ENCODE measurements at places on chromosomes 2 and 18. TPM values are rescaled to one million over a fixed set of nuclear protein-coding genes. Genes with fewer than 3 reads are reported as not detected.

The ZBTB14 gene
- 16.3 TPM for total RNA-seq

The SPHKAP gene
- total RNA-seq = not detected

The B3GNT7 gene
- 0.72 TPM for total RNA-seq

The ABCB11 gene
- under 0.01 TPM for total RNA-seq

The GREB1L gene
- total RNA-seq = 0.36 TPM

The SLC14A1 gene
- 136 TPM for total RNA-seq

- no peak overlapping the region for H3K4me3 ChIP-seq
- no peaks in the 10 kb centered on the region for H3K36me3 ChIP-seq
- DNase-seq = peak; percentile 88
These were observed 6.4 kb upstream of the SP9 start for GRCh38 chr2:174328114-174328960.

DNA sequence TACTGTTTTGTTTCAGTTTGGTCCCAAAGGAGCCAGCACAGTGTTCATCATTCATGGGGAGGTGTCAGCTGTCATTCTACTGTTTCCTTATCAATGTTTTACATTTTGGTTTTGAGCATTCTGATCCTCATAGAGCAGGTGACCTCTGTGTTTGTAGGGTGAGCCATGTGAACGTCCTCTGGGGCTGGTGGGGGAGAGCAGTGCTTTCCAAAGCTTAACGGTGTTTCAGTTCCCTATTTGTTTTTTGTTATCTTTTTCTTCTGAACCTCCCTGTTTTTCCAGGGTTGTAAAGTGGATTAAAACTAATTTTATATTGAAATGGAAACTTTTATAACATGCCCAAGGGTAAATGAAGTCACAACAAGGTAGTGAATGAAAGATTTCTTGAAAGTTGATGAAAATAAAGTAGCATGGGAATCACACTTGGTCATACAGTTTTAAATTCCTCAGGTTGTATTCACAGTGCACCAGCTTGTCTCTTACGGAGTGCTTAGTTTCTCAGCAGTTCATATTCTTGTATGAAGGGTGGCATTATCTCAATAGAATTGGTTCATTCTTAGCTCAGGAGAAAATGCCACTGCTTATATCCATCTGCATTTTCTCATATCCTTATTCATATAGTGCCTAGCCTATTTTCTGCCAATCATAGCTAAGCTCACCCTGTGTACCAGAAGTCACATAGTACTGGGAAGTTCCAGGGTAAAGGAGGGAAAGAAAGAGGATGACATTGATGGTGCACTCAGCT, 54.5 kb downstream of the MAP4K4 start:
- H3K36me3 ChIP-seq = no peaks in the 10 kb centered on the region
- peak overlapping the region; percentile 14 for H3K4me3 ChIP-seq
- peaks cover 61% of the 10 kb centered on the region for H3K4me1 ChIP-seq
- H3K27ac ChIP-seq = peak overlapping the region; percentile 78
- DNase-seq = no peak
- H3K27me3 ChIP-seq = no peaks in the 10 kb centered on the region

DNA sequence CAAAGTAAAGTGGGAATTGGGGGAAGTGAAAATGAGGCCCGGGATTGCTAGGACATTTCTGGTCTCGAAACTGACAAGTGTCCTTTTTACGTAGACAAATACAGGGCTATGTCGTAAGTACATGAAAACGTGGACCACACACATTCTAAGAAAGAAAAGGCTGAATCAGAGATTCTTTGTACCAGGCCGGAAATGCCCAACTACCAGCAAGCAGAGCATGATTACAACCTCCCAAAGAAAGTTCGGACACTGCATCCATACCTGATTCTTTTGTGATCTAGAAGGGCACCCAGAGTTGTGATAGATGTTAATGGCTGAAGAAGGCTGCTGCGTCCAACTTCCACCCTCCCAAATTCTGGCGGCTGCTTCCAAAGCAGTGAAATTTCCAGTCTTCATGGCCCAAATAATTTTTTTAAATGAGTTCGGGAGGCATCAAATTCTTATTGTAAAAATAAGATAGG, 1.7 kb downstream of the RBMS1 start:
- H3K27ac ChIP-seq = peak overlapping the region; percentile 92

DNA sequence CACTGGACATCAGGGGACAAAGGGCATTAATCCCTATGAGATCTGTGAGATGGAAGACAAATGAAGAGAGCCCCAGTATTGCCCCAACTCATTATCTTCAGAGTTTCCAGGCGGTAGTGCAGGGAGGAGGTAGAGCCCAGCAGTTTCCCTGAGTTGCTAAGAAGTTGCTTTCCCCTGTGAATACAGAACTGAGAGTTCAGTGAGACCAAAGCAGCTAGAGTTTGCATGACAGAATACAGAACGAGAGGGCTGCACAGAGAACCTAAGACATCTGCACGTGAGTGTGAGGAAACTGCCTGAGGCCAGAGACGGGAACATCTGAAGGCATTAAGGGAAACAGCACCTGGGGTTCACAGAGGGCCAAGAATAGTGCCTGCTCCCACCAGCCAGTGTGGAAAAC, 18.1 kb upstream of the PGAP1 start:
- no peaks in the 10 kb centered on the region for H3K36me3 ChIP-seq
- H3K27me3 ChIP-seq = no peaks in the 10 kb centered on the region
- H3K4me3 ChIP-seq = no peak overlapping the region
- no peak overlapping the region for H3K27ac ChIP-seq

DNA sequence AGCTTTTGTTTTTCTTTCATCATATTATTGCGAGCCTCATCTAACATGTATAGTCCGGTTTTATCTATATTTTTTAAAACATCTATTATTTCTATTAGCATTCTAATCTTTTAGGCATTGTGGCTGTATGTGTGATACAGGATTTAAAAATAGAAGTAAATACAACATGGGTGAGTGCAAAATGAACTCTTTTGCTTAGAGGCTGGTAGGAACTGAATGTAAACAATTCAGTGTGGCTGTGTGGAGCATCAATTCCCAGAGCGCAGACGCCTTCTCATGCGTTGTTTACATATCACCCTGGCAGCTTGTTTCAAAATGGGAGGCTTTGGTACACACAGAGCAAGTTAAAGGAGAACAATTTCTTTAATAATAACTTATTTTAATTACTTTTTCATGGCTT, 836 bp downstream of the DTNA start:
- H3K27me3 ChIP-seq = no peaks in the 10 kb centered on the region
- H3K4me1 ChIP-seq = peaks cover 44% of the 10 kb centered on the region
- DNase-seq = no peak
- peak overlapping the region; percentile 95 for H3K27ac ChIP-seq
- no peaks in the 10 kb centered on the region for H3K36me3 ChIP-seq
- peak overlapping the region; percentile 70 for H3K4me3 ChIP-seq

DNA sequence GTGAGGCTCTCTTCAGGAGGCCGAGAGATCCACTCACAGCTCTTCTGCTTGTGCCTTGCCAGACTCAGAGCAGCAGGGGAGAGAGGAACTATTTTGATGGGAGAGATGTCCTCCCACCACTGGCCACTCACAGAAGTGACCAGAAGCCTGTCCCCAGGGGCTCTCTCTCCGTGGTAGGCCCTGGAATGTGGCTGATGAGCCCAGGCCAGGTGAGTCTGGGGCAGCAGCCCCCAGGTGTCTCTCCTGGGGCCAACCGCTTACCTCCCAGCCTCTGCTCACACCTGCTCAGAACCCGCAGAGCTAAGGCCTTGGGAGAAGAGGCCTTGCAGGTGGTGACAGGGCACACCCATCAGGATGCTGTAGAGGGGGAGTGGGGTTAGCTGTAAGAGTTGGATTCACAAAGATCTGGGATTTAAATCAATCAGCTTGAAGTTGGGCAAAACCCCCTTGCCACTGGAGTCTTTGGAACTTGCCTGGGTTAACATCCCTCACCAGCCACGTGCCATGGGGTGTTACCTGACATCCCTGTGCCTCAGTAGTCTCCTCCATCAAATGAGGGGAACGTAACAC, 29.1 kb upstream of the ASB18 start:
- no peak overlapping the region for H3K27ac ChIP-seq
- no peak overlapping the region for H3K4me3 ChIP-seq
- no peak for DNase-seq
- H3K36me3 ChIP-seq = no peaks in the 10 kb centered on the region
- H3K27me3 ChIP-seq = peaks cover 2% of the 10 kb centered on the region
- H3K4me1 ChIP-seq = no peaks in the 10 kb centered on the region

- no peaks in the 10 kb centered on the region for H3K27me3 ChIP-seq
- H3K4me3 ChIP-seq = no peak overlapping the region
- no peak overlapping the region for H3K27ac ChIP-seq
These were observed 25.0 kb upstream of the MSGN1 start for GRCh38 chr2:17791121-17791816.

GRCh38 chr2:216082117-216082711, 495 bp downstream of the TMEM169 start:
- no peaks in the 10 kb centered on the region for H3K27me3 ChIP-seq
- H3K27ac ChIP-seq = peak overlapping the region; percentile 8
- DNase-seq = peak; percentile 84
- peak overlapping the region; percentile 89 for H3K4me3 ChIP-seq
- H3K4me1 ChIP-seq = peaks cover 13% of the 10 kb centered on the region
- no peaks in the 10 kb centered on the region for H3K36me3 ChIP-seq

- no peaks in the 10 kb centered on the region for H3K36me3 ChIP-seq
- H3K4me1 ChIP-seq = no peaks in the 10 kb centered on the region
- no peak overlapping the region for H3K4me3 ChIP-seq
These were observed 43.4 kb downstream of the CERS6 start for GRCh38 chr2:168499500-168499899.

DNA sequence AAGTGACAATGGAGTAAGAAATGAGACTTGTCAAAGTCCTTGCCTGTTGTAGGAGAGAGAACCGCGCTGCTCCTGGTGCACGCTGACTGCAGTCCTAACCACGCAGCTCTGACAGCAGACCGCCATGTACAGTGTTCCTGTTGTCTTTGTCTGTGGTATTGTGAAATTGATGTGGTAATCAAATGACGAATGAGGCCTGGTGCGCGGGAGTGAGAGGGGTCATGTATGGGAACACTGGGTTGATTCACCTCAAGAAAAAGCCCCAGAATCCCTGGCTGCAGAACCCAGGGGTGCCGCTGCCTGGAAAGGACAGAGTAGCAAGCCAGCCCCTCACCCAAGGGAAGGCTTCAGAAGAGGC, 64.0 kb downstream of the INPP4A start:
- H3K4me1 ChIP-seq = peaks cover 27% of the 10 kb centered on the region
- no peaks in the 10 kb centered on the region for H3K36me3 ChIP-seq
- peak overlapping the region; percentile 75 for H3K27ac ChIP-seq
- peak; percentile 86 for DNase-seq
- H3K4me3 ChIP-seq = no peak overlapping the region

DNA sequence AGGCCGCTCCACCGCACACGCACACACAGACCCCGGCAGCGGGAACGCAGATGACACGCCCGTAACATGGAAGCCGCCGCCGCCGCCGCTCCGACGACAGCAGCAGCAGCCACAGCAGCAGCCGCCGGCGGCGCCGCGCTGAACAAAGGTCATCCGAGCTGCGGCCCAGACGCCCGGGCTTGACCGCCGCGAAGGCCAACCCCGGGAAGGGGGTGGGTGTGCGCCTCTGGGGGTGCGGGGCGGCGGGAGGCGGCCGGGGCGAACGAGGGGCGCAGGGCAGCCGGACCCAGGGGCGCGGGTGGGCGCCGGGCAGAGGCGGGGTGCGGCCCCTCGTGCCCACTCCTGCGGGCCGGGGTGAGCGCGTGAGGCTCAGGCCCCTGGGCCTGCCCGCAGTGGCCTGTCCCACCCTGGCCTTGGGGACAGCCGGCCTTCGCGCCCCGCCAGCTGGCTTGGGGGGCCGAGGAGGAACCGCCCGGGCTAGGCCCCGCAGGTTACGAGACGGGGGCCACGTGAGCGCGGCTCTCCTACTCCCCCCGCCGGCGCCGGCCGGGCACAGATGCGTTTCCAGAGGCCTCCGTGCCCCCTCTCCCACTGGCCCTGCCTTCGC, 1.0 kb upstream of the ZNF532 start:
- H3K27ac ChIP-seq = peak overlapping the region; percentile 65
- H3K36me3 ChIP-seq = peaks cover 20% of the 10 kb centered on the region
- peak overlapping the region; percentile 63 for H3K4me3 ChIP-seq
- no peaks in the 10 kb centered on the region for H3K27me3 ChIP-seq
- H3K4me1 ChIP-seq = peaks cover 50% of the 10 kb centered on the region

GRCh38 chr2:53177327-53177726, 590.3 kb upstream of the CHAC2 start:
- H3K4me3 ChIP-seq = no peak overlapping the region
- no peak overlapping the region for H3K27ac ChIP-seq
- no peaks in the 10 kb centered on the region for H3K4me1 ChIP-seq
- no peaks in the 10 kb centered on the region for H3K36me3 ChIP-seq

DNA sequence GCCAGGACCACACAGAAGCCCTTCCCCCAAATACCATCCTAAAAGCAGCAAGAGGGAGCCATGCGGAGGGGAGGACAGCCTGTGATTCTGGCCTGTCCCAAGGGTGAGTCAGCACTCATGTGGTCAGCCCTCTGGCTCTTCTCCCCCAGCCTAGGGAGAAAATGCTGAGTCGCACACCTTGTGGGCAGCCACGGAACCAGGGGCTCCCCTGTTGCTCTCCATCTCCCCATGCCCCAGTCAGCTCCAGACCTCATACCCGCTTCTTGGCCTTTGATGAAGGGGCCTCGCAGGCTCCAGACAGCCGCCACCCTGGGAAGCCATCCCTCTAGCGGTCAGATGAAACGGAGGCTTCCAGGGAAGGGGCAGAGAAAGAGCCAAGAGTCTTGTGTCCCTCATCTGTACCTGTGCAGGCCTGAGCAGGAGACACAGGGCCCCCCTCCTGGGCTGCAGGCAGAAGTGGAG, 181.3 kb upstream of the SIX2 start:
- DNase-seq = peak; percentile 90
- H3K4me3 ChIP-seq = no peak overlapping the region
- peak overlapping the region; percentile 15 for H3K27ac ChIP-seq
- no peaks in the 10 kb centered on the region for H3K27me3 ChIP-seq
- H3K36me3 ChIP-seq = no peaks in the 10 kb centered on the region
- H3K4me1 ChIP-seq = peaks cover 4% of the 10 kb centered on the region

GRCh38 chr2:212384027-212384426, 154.6 kb downstream of the ERBB4 start:
- H3K27ac ChIP-seq = no peak overlapping the region
- H3K36me3 ChIP-seq = no peaks in the 10 kb centered on the region
- no peaks in the 10 kb centered on the region for H3K4me1 ChIP-seq
- H3K4me3 ChIP-seq = no peak overlapping the region
- H3K27me3 ChIP-seq = no peaks in the 10 kb centered on the region

DNA sequence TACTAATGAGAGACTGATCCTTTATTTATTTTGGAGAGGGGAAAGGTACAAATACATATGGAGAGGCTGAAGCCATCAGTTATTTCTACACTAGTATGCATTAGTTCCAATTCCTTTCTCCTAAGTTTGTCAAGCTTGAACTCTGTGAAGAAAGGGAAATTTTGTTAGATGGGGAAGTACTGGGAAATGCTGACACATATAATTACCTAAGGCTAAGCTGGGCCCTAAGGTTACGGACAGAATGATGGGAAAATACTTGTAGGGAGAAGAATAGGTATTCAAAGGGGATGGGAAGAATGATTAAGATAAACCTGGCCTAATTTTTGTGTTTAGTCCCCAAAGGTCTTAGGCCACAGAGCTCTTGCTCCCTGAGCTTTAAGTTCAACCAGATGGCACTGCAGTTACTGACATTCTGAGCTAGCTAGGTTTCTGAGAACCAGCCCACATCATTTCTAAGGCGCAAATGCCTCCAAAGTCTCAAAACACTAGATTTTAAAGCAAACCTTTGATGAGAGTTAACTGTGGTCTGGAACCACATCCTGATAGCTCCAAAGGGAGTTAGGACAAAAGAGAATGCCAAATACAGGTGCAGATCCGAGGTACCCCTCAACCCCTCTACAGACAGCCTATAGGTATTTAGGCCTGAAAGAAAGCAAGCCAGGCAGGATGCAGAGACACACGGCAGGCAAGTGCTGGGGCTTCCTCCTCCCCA, 2.7 kb downstream of the TMEM163 start:
- no peak for DNase-seq
- H3K27me3 ChIP-seq = peaks cover 65% of the 10 kb centered on the region
- no peak overlapping the region for H3K27ac ChIP-seq
- H3K36me3 ChIP-seq = no peaks in the 10 kb centered on the region
- no peaks in the 10 kb centered on the region for H3K4me1 ChIP-seq
